Hypothalamus (tissue), 51 donors: ENCODE measurements at places on chromosomes 3 and 15.

DNA sequence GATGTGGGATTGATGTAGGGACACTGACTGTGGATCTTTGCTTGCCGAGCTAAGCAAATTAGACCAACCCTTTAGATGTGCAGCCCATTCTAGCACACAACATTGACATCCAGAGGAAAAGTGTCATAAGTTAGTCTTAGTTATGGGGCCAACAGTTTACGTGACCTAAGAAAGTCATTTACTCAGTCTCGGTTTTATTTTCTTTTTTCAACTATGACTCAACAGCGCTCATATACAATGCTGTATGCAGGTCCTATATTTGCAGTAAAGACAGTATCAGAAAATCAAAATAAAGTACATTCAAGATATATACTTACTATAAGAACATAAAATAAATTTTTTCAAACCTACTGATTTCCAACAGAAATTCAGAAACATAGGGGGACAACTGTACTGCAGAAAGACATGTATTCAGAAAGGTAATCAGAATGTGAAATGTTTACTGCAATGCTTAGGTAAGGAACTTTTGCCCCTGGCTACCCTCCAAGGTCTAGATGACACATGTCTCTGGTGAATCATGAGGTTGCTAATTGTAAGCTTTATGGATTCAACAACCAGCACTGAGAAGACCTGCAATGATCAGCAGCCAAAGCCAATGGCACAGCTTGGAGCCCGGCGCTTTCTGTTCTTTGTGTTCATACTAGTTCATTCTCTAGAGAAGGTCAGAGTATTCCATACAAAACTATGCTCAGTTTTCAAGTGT lies 317.5 kb upstream of the CNTN6 start:
- DNase-seq = no peak

GRCh38 chr3:21216598-21216997 lies 534.4 kb downstream of the ZNF385D start:
- DNase-seq = no peak

- DNase-seq = no peak
These were observed 30.8 kb downstream of the MEX3B start for GRCh38 chr15:82014989-82015388.

DNA sequence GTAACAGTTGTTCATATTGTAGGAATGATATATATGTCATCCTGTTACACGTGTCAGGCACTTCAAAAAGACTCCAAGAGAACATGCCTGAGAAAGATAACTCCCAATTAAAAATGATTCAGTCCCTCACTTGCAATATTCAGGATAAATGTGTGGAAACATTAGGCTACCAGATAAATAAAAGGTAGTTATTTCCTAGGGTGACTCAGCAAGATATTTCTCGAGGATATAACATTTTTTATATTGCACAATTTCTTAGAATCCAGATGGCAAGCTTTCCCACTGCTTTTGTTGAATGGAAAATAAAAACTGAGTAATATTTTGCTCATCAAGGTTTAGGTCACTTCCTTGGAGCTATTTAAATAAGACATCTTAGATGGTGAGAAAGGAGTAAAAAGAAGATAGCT lies 181.4 kb downstream of the GAP43 start:
- DNase-seq = no peak

DNA sequence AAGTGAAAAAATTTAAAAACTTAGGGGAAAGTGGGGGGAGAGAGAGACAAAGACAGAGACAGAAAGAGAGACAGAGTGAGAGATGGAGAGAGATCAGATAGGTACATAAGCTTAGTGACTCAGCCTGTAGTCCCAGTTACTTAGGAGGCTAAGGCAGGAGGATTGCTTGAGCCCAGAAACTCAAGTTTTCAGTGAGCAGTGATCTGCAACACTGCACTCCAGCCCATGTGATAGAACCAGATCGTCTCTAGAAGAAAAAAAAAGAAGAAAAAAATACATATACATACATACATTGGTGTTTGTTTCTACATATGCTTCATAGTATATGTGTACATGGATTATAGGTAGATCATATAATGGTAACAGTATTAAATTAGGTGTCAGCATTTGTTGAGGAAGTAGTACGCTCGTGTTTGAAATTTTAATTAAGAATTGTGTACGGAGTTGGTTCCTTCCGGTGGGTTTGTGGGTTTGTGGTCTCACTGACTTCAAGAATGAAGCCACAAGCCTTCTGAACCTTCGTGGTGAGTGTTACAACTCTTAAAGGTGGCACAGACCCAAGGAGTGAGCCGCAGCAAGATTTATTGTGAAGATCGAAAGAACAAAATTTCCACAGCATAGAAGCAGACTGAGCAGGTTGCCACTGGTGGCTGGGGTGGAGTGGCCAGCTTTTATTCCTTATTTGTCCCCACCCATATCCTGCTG lies 38.3 kb upstream of the SNRPN start:
- DNase-seq = no peak

DNA sequence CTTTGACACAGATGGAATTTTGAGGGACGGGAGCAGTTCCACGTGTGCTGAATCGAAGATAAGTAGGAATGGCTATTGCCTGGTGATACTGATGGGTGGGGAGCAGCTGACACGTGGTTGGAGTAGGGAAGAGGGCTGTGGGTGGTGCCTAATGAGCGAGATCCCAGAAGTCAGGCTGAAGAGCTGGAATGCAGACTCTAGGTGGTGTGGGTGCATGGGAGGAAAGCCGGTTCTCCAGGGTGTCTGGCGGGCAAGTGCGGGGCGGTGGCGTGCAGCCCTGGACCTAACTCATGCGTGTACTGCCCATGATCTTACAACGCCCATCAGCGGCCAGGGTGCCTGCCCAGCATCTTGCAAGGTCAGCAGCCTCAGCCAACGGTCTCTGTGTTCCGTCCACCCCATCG lies 63.1 kb downstream of the ARNT2 start:
- DNase-seq = no peak

DNA sequence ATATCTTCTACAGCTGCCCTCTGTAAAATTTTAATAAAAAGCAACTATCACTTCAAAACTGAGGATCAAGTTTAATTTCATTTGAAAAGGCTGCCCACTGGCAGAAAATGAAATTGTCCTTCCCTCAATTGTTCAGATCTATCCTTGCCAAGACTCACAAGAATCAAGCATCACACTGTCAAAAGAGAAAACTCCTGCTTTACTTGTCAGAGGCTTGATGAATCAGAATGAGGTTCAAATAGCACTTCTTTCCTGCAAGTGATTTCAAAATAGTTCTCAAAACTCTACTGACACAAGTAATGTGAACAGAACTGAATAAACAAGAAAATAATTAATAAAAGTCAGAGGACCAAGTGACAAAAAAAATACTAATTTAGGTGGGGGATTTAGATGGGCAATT lies 70.6 kb downstream of the GOLIM4 start:
- no peak for DNase-seq

- DNase-seq = peak; percentile 29
These were observed 11.9 kb downstream of the GRM2 start for GRCh38 chr3:51718547-51719409.

GRCh38 chr3:172066880-172067796 lies 27.8 kb downstream of the FNDC3B start:
- no peak for DNase-seq

- no peak for DNase-seq
These were observed 10.8 kb upstream of the SKIL start for GRCh38 chr3:170346481-170347392.

- DNase-seq = no peak
These were observed 10.8 kb downstream of the ITGA11 start for GRCh38 chr15:68421115-68421551.

- no peak for DNase-seq
These were observed 94.0 kb downstream of the OCA2 start for GRCh38 chr15:28005004-28005527.
